ENCODE measurements at places on chromosomes 5 and 9.

DNA sequence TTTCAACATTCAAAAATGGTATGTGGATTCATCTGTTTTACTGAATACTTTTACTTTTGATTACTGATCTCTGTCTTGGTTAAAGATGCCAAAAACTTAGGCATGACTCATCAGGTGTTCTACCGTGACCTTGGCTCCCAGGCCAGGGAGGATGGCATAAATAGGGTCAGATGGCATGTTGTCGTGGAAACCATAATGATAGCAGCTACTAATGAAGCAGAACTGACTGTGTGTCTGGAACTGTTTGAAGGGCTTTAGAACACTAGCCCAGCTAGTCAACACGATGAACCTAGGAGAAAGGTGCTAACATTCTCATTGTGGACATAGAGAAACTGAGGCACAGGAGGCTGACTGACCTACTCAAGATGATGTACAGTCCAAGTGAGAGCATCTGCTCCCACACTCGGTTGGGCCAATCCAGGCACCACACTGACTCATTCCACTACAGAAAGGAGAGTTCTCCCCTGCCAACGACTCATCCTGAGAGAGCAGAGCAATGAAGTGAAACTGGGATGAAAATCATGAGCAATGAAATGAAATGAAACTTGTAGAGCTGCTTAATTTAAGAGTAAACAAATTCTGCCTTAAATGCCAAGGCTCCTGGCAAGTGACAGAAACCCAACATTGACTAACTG lies 116.0 kb downstream of the TENT4A start:
- no peak for DNase-seq

GRCh38 chr5:68169903-68170302 lies 45.7 kb upstream of the PIK3R1 start:
- no peak for DNase-seq

DNA sequence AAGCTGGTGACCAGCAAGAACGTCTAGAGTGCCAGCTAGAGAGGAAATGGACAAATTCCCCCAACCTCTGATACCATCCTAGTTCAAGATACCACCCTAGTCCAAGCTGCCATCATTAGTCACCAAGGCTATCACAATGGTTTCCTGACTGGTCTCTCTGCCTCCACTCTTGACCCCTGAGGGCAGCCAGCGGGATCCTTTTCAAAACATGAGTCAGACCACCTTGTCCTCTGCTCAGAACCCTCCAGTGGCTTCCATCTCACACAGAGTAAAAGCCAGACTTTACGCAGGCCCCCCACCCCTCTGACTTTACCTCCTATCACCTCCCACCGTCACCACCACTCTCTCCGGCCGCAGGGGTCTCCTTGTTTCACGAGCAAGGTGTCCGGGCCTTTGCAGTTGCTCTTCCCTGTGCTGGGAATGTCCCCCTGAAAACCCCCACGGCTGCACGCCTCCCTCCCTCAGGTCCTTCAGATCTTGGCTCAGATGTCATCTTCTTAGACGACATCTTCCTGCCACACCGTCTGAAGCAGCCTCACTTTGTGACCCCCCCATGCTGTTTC lies 42.2 kb upstream of the FBXW11 start:
- DNase-seq: no peak

DNA sequence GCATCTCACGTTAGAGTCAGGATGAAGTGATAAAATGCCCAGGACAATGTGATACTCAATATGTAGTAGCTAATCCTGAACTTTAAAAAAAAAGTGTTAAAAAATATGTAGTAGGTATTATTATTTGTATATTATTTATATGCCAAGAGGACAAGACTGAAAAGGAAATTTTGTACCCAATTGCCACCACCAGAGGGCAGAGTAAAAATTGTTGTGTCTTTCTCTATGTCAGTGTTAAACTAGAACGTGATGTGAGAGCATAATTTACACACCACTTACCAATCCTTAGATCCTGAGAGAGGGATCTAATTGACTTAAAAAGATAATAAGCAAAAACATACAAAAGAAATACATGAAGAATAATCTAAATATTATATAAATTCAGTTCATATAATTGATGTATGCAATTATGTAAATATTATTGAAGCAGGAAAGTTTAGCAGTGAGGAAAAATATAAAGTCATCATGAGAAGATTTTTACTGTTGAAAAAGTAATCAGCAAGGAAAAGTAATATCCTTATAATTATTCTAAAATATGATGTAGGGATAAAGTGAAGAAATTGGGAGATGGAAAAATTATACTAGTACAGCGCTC lies 288.9 kb downstream of the RAB3C start:
- no peak for DNase-seq

- DNase-seq: no peak
Observed at GRCh38 chr9:93092251-93092991, 3.6 kb upstream of the CARD19 start.

DNA sequence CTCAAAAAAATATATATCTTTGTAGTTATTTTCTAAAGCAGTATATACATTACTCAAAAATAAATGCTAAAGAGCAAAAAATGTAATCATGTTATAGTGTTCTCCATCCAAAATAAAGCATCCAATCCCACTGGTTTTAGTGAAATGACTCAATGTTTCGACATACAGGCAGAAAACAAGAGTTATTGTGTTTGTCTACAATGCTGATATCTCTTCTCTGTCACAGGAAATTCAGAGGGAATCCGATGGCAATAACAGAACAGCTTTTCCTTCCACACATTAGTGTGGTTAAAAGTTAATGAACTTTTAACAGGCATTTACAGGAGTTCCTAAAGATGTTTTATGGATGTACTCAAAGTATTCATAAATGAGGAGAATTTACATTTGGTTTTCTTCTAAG lies 12.0 kb downstream of the TTC33 start:
- no peak for DNase-seq

DNA sequence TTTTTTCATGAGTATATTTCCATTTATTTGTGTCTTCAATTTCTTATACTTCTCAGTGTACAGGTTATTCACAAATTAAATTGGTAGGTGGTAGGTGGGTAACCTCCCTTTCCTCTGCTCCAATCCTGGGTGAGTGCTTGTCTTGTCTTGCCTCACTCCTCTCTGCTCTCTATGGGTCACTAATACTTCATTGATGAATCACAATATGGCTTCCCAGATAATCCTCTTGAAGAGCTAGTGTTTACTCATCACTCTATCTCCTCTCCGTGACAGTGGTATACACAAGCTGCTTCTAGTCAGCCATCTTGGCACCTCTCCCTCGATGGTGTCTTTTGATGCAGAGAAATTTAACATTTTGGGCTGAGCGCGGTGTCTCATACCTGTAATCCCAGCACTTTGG lies 331.8 kb upstream of the NMUR2 start:
- no peak for DNase-seq

DNA sequence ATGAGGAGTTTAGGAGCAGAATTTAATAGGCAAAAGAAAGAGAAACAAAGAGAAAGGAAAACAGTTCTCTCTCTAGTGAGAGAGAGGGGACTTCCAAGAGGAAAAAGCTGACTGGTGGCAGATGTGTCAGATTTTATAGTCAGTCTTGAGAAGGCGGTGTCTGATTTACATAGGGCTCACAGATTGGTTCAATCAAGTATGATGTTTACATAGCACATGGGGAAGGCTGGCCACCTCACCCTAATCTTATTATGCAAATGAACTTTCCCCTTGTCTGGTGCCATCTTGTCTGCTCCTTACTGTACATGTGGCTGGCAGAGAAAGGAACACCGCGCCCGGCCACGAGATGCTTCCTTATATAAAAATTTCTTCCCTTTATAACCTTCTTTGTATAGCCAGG lies 24.7 kb downstream of the UNC13B start:
- DNase-seq: no peak

DNA sequence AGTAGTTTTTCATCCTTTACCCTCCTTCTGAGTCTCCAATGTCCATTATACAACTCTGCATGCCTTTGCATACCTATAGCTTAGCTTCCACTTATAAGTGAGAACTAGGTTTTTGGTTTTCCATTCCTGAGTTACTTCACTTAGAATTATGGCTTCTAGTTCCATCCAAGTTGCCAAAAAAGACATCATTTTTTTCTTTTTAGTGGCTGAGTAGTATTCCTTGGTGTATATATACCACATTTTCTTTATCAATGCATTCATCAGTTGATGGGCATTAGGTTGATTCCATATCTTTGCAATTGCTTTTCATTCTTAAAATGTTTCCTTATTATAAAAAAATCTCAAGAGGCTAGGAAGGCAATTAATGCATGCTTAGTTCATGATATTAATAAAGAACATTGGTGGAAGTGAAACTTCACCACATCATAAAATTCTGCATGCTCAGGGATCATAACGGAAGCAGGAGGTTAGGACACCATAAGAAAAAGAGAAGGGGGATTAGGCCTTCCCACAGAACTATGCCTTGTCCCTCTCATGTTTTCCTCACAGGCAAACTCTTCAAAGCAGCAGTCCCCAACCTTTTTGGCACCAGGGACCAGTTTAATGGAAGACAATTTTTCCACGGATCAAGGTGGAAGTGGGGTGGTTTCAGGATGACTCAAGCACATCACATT lies 105.2 kb downstream of the FRMD3 start:
- no peak for DNase-seq

GRCh38 chr9:32584784-32585183 lies 11.8 kb upstream of the NDUFB6 start:
- DNase-seq: no peak

DNA sequence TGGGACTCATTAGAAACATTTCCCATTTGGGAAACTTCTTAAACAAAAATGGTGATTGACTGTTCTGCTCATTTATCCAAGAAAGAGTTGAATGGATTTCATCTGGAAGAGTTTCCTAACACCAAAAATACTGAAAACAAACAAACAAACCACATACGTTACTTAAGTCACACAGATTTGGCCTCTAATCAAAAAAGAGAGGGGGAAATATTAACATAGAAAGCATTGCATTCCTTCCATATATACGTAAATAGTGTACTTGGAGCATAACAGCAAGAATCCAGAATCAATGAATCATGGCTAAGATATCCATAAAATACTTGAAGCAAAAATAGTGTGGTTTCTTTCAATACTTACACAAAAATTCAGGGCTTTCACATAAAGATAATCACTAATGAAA lies 189.8 kb upstream of the MAP3K1 start:
- no peak for DNase-seq

DNA sequence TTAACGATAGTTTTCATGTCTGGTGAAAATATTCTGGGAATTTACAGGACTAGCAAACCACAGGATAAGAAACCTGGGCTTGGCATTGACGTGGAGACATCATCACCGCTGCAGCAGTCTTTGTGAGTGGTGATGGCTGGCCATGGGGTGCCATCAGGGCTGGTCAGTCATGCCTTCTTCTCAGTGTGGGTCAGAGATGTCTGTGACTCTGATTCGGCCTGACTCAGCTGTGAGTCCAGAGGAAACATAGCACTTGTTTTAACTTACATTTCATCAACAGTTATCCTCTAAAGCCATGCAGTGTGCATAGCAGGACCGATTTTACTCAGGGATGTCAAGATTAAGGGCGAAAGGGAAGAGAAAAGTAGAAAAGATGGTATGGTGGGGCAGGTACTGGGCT lies 33.2 kb upstream of the CYFIP2 start:
- no peak for DNase-seq

DNA sequence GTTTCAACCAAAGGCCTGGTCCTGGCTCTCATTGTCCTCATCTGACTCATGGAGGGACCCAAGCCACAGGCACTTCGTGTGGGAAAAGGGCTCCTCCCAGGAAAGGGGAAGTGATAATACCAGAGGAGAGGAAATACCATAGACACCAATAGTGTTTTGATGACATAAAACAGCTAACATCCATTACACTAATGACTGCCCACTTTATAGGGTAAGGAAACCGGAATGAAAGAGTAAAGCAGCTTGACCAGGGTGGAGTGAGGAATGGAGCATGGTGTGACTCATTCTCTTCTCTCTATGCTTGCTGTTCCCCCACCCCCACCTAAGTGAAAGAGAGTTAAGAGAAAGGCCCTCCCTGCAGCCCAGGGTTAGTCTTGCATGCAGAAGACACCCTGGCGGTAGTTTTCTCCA lies 67.4 kb upstream of the HRH2 start:
- no peak for DNase-seq

DNA sequence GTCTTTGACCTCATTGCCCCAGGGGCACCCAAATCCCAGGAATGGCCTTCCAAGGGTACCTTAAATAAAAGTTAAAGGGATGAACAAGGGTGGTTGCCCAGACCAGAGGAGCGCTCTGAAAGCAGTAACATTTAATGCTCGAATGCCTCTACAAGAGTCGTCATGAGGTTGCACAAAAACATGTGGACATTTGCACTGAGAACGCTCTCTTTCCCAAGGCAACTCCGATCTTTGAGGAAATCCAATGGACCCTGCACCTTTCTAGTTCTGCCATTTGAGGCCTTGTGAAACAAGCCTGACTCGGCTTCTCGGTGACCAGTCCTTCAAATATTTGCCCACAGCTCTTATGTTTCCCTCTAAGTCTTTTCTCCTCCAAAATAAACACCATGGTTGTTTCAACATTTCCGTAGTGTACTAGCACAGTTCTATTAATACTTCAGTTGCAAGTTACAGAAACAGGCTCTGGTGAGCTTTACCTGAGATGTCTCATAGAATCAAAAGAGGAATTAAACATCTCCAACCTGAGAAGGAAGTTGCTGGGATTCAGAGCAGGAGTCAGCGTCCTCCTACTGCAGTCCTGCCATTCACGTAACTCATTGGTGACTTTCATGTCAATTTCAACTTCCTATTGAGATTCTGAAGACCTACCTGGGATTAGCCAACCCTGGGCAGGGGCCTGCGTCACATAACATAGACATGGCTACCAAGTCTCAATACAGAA lies 168.8 kb upstream of the RAI14 start:
- no peak for DNase-seq

DNA sequence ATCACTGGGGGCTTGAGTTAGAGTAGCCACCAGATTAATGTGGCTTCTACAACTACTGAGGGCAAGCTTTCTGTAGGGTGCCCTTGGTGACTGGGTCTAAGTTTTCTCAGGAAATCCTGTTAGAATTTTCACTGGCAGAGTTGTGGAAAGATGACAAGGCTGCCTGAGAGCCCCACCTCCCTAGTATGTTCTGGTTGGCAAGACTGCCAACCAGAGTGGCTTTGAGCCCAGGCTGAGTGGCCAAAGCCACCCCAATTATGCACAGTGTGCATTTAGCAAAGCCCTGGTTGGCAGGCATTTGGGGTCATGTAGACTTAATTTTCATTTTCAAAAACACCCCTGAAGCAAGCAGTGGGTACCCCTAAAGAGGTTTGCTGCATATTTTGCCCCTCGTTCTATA lies 136.7 kb upstream of the HAPLN1 start:
- DNase-seq: no peak

- no peak for DNase-seq
Observed at GRCh38 chr9:95479330-95479729, 37.4 kb downstream of the PTCH1 start.

DNA sequence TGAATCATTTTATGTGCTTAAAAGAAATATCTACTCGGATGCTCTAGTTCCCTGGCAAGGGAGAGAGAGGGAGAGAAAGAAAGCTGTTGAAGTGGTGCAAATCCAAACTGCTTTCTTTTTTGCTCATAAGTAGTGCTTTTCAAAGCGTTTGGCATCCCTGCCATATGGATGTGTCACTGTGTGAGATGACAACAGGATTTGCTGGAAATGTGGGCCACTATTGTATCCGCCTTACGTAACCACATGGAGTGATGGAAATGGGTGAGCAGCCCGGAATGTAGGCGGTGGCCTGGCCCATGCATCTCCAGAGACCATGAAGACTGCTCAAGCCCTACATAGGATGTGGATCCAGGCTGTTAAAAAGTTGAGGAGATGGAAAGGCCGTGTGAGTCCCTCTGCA lies 30.8 kb downstream of the TJP2 start:
- no peak for DNase-seq

GRCh38 chr9:107243742-107244141 lies 39.3 kb upstream of the RAD23B start:
- no peak for DNase-seq

GRCh38 chr9:68925175-68925574 lies 88.7 kb downstream of the PRKACG start:
- no peak for DNase-seq

- peak; percentile 55 for DNase-seq
Observed at GRCh38 chr9:105414947-105415661, 32.7 kb upstream of the FSD1L start.
